Caki2 (cell line): ENCODE measurements at places on chromosomes 7 and 10. TPM values are rescaled to one million over a fixed set of nuclear protein-coding genes. Genes with fewer than 3 reads are reported as not detected.

Gene INA
- not detected in 2 replicates for total RNA-seq

Gene C10orf143
- 4.8 TPM in 1 of 2 replicates, not detected in the other for total RNA-seq

Gene UPK3BL1
- total RNA-seq = 12.8 and 15.6 TPM in 2 replicates

Gene A1CF
- not detected in 2 replicates for total RNA-seq

Gene SPDYE2
- total RNA-seq = not detected in 2 replicates

Gene SLC29A4
- total RNA-seq = 23.8 and 30.2 TPM in 2 replicates

Gene CDNF
- total RNA-seq = 0.34 TPM in 1 of 2 replicates, not detected in the other

Gene LOXL4
- total RNA-seq = 0.72 and 1.5 TPM in 2 replicates

Gene KAZALD1
- total RNA-seq = 35.4 and 44.5 TPM in 2 replicates

Gene TAS2R3
- not detected in 2 replicates for total RNA-seq

Gene AUTS2
- 2.3 and 7.0 TPM in 2 replicates for total RNA-seq

Gene TMEM176B
- not detected in 2 replicates for total RNA-seq

Gene ACSM6
- total RNA-seq = 0.10 TPM in 1 of 2 replicates, not detected in the other

Gene GGCT
- 62.6 and 71.6 TPM in 2 replicates for total RNA-seq

Gene ANAPC16
- total RNA-seq = 279 and 280 TPM in 2 replicates

Gene CYP2C19
- total RNA-seq = 0.41 TPM in 1 of 2 replicates, not detected in the other

Gene PRDX3
- 281 TPM in 2 replicates for total RNA-seq

Gene MSS51
- 0.41 TPM in 1 of 2 replicates, not detected in the other for total RNA-seq

Gene SHTN1
- total RNA-seq = 5.8 and 44.9 TPM in 2 replicates

Gene CRPPA
- total RNA-seq = 1.2 and 2.0 TPM in 2 replicates

Gene ANXA8
- 0.68 and 0.72 TPM in 2 replicates for total RNA-seq
